Heart right ventricle (tissue), 16 donors: ENCODE measurements at places on chromosomes 2 and 18. TPM values are rescaled to one million over a fixed set of nuclear protein-coding genes. Genes with fewer than 3 reads are reported as not detected.

DNA sequence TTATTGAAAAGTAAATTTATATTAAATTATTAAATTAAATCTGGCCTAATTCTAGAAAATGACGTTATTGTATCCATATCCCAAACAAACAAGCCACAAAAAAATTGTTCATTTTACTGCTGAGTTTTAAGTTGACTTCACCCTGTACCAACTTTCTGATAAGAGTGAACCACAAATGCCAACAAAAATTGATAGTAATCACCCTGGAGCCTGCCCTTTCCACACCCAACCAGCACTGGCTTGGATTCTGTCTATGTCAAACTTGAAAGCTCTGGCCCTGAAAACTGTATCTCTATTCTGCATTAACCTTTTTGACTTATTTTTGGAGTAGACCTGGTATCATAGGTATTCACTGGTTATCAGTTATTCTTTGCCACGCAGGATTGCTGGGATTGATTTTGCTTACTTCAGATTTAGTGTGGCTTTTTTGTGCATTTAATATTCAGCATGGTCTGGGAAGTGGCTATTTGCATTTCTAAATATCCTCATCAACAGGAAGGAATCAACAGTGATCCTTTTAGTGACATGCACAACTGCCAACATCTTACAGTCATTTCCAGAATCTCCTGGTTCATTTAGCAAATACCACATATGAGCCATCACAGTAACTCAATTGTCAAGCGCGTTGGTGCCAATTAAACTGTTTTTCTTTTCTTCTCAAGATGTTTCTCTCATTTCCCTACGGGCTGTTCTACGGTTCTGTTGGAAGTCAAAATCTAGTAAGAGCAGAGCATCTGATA is 11.4 kb upstream of the SRBD1 start:
- H3K27me3 ChIP-seq: peaks cover 4% of the 10 kb centered on the region
- no peaks in the 10 kb centered on the region for H3K4me1 ChIP-seq
- no peak overlapping the region for H3K27ac ChIP-seq
- no peak overlapping the region for H3K4me3 ChIP-seq

DNA sequence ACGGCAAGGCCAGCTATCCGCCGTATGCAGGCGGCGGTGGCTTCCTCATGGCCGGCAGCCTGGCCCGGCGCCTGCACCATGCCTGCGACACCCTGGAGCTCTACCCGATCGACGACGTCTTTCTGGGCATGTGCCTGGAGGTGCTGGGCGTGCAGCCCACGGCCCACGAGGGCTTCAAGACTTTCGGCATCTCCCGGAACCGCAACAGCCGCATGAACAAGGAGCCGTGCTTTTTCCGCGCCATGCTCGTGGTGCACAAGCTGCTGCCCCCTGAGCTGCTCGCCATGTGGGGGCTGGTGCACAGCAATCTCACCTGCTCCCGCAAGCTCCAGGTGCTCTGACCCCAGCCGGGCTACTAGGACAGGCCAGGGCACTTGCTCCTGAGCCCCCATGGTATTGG is 3.1 kb downstream of the B3GNT7 start:
- H3K27ac ChIP-seq: no peak overlapping the region
- no peak for DNase-seq
- peaks cover 29% of the 10 kb centered on the region for H3K4me1 ChIP-seq
- peaks cover 31% of the 10 kb centered on the region for H3K27me3 ChIP-seq
- no peaks in the 10 kb centered on the region for H3K36me3 ChIP-seq
- H3K4me3 ChIP-seq: no peak overlapping the region

GRCh38 chr2:102368461-102369109 is 13.0 kb downstream of the IL18R1 start:
- DNase-seq: no peak
- no peaks in the 10 kb centered on the region for H3K27me3 ChIP-seq
- no peaks in the 10 kb centered on the region for H3K4me1 ChIP-seq
- H3K27ac ChIP-seq: no peak overlapping the region
- H3K36me3 ChIP-seq: peaks cover 23% of the 10 kb centered on the region

DNA sequence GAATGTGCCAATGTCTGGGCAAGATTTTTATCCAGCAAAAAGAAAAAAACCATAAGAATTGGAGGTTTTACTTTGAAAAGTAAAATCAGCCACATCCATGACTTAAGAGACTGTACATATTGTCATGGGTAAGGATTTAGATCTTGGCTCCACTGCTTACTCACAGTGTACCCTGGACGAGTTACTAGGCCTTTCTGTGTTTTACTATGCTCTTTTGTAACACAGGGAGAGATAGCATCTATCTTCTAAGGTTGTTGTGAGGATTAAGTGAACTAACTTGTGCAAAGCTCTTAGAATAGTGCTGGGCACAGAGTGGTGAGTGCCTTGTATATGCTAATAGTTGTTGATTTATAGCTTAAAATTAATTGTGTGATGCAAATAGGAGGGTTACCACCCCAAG is 255.9 kb downstream of the NEDD4L start:
- DNase-seq: no peak
- no peak overlapping the region for H3K4me3 ChIP-seq
- no peaks in the 10 kb centered on the region for H3K27me3 ChIP-seq
- no peak overlapping the region for H3K27ac ChIP-seq
- H3K36me3 ChIP-seq: no peaks in the 10 kb centered on the region
- peaks cover 62% of the 10 kb centered on the region for H3K4me1 ChIP-seq

GRCh38 chr2:193538061-193538460 is 1343.3 kb upstream of the TMEFF2 start:
- H3K27ac ChIP-seq: no peak overlapping the region
- no peaks in the 10 kb centered on the region for H3K4me1 ChIP-seq
- no peaks in the 10 kb centered on the region for H3K36me3 ChIP-seq
- no peak for DNase-seq

DNA sequence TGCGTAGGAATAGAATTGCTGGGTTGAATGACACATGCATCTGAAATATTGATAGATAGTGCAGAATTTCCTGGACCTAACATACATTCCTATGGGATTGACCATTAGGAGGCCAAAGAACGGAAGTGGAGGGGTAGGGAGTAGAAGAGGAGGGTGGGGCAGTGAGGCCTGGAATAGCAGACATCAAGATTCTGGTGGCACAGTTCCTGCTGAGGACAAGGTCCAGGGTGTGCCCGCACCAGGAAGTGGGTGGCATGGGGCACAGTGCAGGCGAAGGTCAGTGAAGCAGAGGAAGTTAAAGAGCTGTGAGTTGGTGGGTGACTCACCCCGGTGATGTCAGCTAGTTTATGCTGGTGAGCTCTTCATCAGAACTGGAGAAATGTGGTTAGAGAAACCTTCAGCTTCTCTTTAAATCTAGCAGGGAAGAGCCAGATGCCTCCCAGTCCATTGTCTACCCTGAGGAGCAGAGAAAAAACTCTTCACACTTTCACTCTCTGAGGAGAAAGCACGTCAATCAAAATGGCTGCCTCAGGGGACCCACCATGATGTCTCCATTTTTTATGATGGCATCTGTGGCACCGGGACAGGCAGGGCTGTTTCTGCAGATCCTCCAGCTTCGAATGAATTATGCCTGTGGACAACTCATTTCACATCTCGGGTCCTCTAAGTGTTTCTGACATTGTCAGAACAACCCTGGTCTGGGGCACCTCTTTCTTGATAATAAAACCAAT is 55.9 kb upstream of the CTLA4 start:
- H3K4me1 ChIP-seq: peaks cover 7% of the 10 kb centered on the region
- H3K27me3 ChIP-seq: no peaks in the 10 kb centered on the region
- no peak overlapping the region for H3K27ac ChIP-seq
- no peak overlapping the region for H3K4me3 ChIP-seq

DNA sequence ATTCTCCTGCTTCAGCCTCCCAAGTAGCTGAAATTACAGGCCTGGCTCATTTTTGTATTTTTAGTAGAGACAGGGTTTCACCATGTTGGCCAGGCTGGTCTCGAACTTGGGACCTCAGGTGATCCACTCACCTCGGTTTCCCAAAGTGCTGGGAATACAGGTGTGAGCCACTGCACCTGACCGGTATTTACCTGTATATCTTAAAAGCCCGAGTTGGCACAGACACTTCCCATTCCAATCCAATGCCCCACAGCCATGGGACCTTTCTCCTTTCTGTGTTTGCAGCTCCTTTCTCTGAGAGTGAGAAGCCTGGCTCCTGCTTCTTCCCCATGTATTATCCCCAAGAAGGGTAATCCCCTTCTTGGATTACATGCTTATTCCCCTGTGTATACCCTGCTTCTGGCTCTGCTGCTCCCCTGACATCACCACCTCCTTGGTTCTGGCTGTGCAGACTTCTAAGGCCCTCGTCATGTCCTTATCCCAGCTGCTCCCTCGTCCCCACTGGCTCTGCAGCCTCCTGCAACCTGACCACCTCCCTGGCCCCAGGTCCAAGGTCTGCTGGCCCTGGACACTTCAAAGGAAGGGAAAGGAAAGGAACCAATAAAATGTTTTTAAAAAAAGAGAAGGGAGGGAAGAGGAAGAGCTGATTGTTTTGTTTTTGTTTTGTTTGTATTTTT is 52.8 kb downstream of the INPP5D start:
- no peak overlapping the region for H3K27ac ChIP-seq
- peaks cover 8% of the 10 kb centered on the region for H3K4me1 ChIP-seq
- H3K36me3 ChIP-seq: no peaks in the 10 kb centered on the region
- H3K27me3 ChIP-seq: no peaks in the 10 kb centered on the region

PARD6G gene
- 1.9 TPM for total RNA-seq

ANKRD30B gene
- not detected for total RNA-seq
